ENCODE measurements at places on chromosomes 7 and 10.

GRCh38 chr10:113283189-113283588 is 269.7 kb upstream of the HABP2 start:
- H3K27me3 ChIP-seq, result no peaks in the 10 kb centered on the region
- no peaks in the 10 kb centered on the region for H3K4me1 ChIP-seq
- H3K27ac ChIP-seq, result no peak overlapping the region
- no peak for DNase-seq
- H3K36me3 ChIP-seq, result no peaks in the 10 kb centered on the region

DNA sequence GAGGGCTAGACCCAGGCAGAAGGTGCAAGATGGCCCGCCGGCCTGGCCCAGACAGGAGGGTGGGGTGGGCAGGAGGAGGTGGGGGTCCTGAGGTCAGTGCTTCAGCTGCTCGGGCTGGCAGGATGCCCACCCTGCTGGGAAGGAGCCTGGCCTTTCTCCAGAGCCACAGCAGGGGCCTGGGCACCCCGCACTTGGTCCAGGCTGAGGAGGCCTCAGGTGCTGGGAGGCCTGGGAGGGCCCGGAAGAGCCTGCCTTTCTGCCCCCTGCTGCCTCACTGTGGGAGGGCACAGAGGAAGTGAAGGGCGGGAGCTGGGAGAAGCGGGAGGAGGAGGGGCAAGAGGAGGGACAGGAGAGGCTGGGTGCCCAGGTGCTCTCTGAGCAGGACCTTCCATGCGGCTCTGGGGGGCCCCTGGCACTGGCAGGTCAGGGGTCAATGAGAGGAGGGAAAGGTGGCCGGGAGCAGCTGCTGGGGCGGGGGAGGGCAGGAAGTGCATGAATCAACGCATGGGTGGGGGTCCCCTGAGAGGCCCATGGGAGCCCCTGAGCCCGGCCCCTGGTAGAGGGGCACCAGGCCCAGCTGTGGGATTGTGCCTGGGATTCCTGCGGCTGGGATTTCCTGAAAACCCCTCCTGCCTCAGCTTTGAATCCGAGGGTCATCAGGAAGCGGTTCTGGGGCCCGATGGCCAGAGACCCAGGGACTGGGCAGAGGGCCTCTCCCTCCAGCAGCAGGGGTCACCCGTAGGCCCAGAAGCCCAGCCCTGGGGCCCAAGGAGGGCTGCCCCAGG is 49.9 kb downstream of the PWWP2B start:
- peak overlapping the region; percentile 96 for H3K27ac ChIP-seq
- no peaks in the 10 kb centered on the region for H3K27me3 ChIP-seq
- H3K36me3 ChIP-seq, result no peaks in the 10 kb centered on the region

DNA sequence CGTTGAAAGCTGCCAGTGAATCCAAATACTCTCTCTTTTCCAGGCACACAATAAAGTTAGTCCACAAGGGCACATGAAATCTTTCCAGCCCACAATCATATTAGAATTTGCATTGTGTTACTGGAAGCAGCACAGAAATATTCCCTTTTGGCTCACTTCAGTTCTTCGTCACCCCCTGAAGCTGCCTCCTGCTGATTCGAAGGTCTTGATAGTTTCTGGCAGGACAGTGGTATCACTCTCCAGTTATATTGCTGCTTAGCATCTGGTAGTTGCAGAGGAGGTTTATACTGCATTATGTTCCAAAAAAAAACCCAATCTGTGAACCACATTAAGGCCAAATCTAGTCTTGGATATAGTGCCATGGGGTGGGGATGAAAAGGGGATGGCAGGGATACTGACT is 253.2 kb downstream of the BICC1 start:
- no peak overlapping the region for H3K4me3 ChIP-seq
- no peak overlapping the region for H3K27ac ChIP-seq
- H3K27me3 ChIP-seq, result no peaks in the 10 kb centered on the region
- DNase-seq, result no peak

DNA sequence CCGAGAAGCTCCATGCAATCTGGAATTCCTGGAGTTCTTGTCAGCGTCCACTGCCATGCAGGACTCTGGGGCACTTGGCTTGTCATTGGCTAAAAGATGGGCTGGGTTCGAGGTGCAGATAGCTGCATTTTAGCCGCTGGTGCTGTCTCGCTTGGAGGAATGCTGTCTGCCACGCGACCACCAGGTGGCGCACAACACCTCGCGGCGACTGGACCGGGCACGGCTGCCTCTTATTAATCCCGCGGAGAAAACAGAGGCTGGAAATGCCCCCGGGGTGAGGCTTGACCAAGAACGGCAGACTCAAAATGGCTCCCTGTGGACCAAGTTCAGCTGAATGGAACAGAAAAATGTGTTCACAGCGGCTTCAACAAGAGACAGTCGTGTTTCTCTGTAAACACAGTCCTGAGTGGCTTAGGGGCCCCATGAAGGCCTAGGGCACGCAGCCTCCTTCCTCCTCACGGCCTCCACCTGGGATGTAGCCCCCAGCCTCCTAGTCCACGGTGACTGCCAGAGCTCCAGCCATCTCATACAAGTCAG is 46.2 kb downstream of the AOC1 start:
- no peak overlapping the region for H3K27ac ChIP-seq
- peaks cover 70% of the 10 kb centered on the region for H3K27me3 ChIP-seq
- peaks cover 9% of the 10 kb centered on the region for H3K36me3 ChIP-seq
- peaks cover 22% of the 10 kb centered on the region for H3K4me1 ChIP-seq
- peak; percentile 57 for DNase-seq

- no peak overlapping the region for H3K4me3 ChIP-seq
- DNase-seq, result no peak
- peaks cover 7% of the 10 kb centered on the region for H3K36me3 ChIP-seq
- peaks cover 6% of the 10 kb centered on the region for H3K27me3 ChIP-seq
- peaks cover 6% of the 10 kb centered on the region for H3K4me1 ChIP-seq
Measured at GRCh38 chr10:385571-386300, 250.5 kb downstream of the ZMYND11 start.

GRCh38 chr10:43076876-43077420 is at the start of gene RET:
RET (plus strand) TSS chr10:43077069; CDS start chr10:43077259, 190 bp downstream.
- H3K4me1 ChIP-seq, result peaks cover 14% of the 10 kb centered on the region
- no peaks in the 10 kb centered on the region for H3K36me3 ChIP-seq
- DNase-seq, result no peak

DNA sequence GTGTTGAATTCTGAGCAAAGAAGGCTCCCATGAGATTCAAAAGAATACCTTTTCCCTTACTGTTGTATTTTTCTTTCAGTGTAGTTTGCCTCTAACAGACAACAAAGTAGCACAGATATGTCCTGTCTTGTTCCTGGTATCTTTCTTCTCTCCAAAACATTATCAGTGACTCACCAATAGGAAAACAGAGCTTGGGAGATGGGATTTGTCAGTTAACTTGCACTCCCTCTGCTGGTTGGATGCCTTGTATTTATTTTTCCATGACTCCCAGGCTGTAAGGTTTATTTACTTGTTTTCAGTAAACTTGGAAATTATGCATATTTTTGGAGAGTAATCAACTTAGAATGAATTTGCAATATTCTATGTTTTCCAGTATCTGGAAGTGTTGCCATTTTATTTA is 129.7 kb downstream of the SAMD9 start:
- H3K4me3 ChIP-seq, result no peak overlapping the region
- no peaks in the 10 kb centered on the region for H3K27me3 ChIP-seq
- H3K27ac ChIP-seq, result no peak overlapping the region
- no peaks in the 10 kb centered on the region for H3K4me1 ChIP-seq
- DNase-seq, result no peak
- no peaks in the 10 kb centered on the region for H3K36me3 ChIP-seq

DNA sequence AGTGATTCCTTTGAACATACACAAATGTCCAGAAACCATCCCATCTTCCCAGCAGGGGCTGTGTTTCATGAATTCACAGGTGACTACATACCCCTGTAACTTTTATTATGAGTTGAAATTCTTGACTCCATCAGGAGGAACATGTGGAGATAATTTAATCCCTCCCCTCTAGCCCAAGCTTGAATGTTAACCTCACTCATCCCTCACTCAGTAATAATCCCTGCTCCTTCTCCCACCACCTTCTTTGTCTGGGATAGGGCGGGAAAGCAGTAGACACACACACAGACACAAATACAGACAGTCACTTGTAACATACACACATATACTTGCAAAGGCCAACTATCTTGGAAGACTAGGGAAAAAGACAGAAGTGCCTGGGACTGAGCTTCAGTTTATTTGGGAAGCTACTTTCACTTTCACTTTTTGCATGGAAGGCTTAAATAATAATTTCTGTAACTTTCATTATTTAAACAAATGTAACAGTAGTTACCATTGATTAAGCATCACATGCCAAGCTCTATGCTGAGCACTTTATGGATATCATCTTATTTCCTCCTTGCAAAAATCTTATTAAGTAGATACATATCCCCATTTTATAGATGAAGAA is 7.3 kb downstream of the AASS start:
- DNase-seq, result no peak
- no peaks in the 10 kb centered on the region for H3K27me3 ChIP-seq
- H3K27ac ChIP-seq, result no peak overlapping the region
- peaks cover 4% of the 10 kb centered on the region for H3K36me3 ChIP-seq

- H3K27me3 ChIP-seq, result no peaks in the 10 kb centered on the region
- DNase-seq, result peak; percentile 81
- peaks cover 23% of the 10 kb centered on the region for H3K4me1 ChIP-seq
- H3K27ac ChIP-seq, result peak overlapping the region; percentile 93
- no peaks in the 10 kb centered on the region for H3K36me3 ChIP-seq
Measured at GRCh38 chr7:99392659-99393354, 15.6 kb downstream of the PDAP1 start.

DNA sequence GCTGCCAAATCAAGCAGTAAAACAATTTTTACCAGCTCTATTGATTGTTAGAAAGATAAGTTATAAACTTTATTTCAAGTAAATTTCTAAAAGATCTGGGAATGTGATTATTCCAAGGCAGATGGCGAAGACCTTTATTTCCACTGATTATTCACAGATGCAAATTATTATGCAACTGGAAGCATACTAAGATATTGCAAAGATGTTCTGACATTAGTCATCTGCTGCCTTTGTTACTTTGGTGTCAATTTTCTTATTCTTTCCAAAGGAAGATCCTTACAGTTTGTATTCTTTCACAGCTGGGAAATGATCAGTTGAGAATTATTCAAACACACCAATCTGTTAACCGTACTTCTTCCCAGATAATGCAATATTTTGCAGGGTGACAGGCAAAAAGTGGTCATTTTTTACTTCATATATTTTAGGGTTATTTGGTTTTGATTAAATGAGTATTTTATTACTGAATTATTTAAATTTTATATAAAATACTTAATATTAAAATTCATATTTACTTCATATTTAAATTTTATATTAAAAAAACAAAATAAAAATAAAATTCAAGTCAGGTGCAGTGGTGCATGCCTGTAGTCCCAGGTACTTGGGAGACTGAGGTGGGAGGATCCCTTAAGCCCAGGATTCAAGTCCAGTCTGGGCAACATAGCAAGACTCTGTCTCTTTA is 171.3 kb downstream of the FZD1 start:
- H3K4me3 ChIP-seq, result no peak overlapping the region
- DNase-seq, result no peak
- H3K36me3 ChIP-seq, result peaks cover 4% of the 10 kb centered on the region
- H3K27ac ChIP-seq, result no peak overlapping the region
- H3K27me3 ChIP-seq, result peaks cover 23% of the 10 kb centered on the region

DNA sequence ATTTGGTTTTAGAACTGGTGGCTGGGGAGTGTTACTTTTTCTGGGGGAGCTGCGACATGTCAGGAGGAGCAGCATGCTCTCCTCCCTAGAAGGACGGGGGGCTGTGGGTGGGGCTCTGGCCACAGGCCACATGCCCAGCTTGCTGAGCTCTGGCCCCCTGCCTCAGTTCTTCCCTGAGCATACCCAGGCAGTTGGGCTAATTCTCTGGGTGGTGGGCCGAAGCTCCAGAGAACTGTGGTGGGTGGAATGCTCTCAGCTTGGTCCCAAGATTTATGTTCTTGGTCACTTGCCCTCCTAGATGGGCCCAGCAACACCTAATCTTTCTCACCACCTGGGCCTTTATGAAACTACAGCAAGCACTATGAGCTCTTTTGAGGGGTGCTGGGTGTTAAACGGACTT is 5.1 kb upstream of the ZNF775 start:
- H3K27me3 ChIP-seq, result no peaks in the 10 kb centered on the region
- peaks cover 45% of the 10 kb centered on the region for H3K4me1 ChIP-seq
- DNase-seq, result no peak
- no peaks in the 10 kb centered on the region for H3K36me3 ChIP-seq
- no peak overlapping the region for H3K4me3 ChIP-seq
- H3K27ac ChIP-seq, result peak overlapping the region; percentile 36

DNA sequence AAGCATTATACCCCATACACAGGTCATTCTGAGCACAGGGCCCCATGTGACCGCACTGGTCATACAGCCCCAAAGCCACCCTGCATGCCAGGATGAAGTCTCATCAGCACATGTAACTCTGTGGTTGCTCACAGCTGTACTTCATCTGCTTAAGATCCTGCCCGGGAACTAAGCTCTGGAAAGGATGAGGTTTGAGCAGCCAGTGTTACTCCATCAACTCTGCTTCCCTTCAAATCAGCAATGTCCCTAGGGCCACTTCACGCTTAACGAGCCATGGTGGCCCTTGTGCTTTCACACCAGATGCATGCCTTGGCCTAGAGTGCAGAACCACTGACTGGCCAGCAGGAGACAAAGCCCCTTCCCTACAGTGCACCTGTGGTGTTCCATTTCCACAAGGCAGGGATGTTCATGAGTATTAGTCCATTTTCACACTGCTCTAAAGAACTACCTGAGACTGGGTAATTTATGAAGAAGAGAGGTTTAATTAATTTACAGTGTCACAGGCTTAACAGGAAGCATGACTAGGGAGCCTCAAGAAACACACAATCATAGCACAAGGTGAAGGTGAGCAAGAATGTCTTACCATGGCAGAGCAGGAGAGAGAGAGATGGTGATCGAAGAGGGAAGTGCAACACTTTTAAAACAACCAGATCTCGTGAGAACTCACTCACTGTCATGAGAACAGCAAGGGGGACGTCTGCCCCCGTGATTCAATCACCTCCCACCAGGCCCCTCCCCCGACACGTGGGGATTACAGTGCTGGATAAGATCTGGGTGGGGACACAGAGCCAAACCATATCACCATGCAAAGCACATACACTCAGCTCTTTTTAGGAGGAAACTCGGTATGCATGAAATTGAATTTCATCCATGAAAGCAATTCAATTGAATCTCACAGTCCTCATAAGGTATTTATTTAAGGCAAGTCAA is 149.0 kb upstream of the CDCA7L start:
- H3K4me3 ChIP-seq, result no peak overlapping the region
- peaks cover 34% of the 10 kb centered on the region for H3K27me3 ChIP-seq
- no peak for DNase-seq
- H3K4me1 ChIP-seq, result no peaks in the 10 kb centered on the region
- no peaks in the 10 kb centered on the region for H3K36me3 ChIP-seq

DNA sequence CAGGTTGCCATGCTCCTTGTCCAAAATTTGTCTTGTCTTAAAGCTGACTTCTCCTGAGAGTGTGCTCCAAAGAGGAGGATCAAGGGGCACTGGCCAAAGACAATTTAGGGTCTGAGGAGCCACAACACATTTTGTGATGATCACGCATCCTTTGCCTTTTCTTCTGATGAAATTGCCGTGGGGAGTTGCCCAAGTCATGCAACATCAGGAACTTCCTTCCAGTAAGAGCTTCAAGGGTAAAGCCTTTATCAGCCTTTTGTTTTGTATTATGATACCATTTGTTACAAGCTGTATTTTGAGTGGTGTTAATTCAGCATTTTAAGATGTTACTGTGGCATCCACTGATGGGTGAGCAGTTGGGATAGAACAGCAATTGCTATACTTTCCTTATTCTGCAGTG is 131.2 kb upstream of the MKI67 start:
- H3K4me1 ChIP-seq, result no peaks in the 10 kb centered on the region
- H3K27ac ChIP-seq, result no peak overlapping the region
- H3K27me3 ChIP-seq, result peaks cover 31% of the 10 kb centered on the region
- no peaks in the 10 kb centered on the region for H3K36me3 ChIP-seq
- no peak overlapping the region for H3K4me3 ChIP-seq
- DNase-seq, result no peak

GRCh38 chr10:95266674-95267095 is 24.1 kb downstream of the PDLIM1 start:
- H3K4me1 ChIP-seq, result peaks cover 47% of the 10 kb centered on the region
- peak overlapping the region; percentile 99 for H3K27ac ChIP-seq
- no peak overlapping the region for H3K4me3 ChIP-seq
- no peaks in the 10 kb centered on the region for H3K27me3 ChIP-seq

Measured in naive B cell (primary cell).